Caki2 (cell line): ENCODE measurements at places on chromosomes 16 and 17. TPM values are rescaled to one million over a fixed set of nuclear protein-coding genes. Genes with fewer than 3 reads are reported as not detected.

TBC1D3K gene
- total RNA-seq: not detected in 2 replicates

GRCh38 chr17:71098071-71098470 lies 928.7 kb downstream of the KCNJ2 start:
- DNase-seq: no peak

DNA sequence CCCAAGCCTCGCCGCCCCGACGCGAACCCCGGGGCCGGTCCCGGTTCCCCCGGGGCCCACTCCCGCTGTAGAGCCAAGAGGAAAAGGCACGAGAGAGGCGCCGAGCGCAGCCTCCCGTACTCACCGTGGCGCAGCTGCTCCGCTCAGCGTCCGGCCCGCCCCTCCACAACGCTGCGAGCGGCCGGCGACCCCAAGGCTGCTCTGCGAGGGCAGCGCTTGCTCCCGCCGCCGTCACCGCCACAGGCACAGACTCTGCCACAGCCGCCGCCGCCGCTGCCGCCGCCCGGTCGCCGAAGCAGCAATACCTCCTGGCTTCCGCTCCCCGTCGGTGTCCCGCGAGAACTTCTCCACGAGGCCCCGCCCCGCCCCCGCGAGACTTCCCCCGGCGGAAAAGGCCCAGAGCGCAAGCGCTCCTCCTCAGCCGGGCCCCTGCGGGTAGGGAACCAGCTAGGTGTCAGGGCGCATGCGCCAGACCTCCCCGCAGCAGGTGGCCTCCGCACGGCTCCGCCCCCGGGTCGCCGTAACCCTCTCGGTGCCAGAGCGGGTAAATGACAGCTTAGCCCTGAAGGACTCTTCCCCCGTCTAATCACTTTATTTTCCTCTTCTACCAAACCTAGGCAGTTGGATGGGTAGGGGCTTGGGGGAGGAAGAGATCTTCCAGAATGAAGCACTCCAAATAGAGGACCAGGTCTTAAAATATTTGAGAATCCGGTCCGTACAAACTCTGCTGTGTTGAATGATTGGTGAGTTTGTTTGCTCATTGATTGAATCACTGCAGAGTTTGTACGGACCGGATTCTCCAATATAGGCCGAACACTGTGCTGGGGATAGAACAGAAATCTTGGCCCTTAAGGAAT lies at the start of gene GRB2:
GRB2 (minus strand) TSS at position 314 of the 857 bp plus-strand sequence. CDS start 12,050 bp downstream, outside the sequence.
- DNase-seq: peak; percentile 86

- DNase-seq: no peak
Measured at GRCh38 chr17:50426472-50426782, 409 bp downstream of the ACSF2 start.

TEX14 gene
- total RNA-seq: not detected in 2 replicates

RNF157 gene
- 12.9 and 18.2 TPM in 2 replicates for total RNA-seq

DNA sequence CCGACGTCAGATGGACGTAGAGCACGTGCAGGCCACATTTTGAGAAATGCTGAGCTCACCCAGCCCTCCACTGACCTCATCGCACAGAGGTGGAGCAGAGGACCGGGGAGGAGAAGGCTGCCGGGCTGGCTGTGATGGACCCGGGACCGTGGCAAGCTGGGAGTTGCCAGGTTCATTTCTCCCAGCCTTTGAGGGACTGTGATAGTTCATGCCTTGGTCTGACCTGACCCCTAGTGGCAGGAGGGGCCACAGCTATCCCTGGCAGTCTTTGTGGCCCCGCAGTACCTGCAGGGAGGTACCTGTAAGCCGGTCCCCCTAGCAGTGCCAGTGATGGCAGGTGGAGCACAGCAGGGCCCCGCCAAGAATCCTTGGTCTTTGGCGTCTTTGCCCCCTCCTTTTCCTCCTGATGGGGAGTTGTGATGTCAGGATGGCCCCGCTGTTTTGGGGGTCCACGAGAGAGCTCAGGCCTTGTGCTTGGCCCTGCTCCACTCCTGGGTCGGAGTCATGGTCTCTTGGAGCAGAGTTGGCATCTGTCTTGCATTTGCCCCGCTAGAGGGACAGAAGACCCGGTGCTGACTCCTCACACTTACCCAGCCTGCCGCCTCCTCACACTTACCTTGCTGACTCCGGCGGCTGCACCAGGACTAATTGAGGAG lies 50.4 kb downstream of the OR1D5 start:
- peak; percentile 39 for DNase-seq

DNA sequence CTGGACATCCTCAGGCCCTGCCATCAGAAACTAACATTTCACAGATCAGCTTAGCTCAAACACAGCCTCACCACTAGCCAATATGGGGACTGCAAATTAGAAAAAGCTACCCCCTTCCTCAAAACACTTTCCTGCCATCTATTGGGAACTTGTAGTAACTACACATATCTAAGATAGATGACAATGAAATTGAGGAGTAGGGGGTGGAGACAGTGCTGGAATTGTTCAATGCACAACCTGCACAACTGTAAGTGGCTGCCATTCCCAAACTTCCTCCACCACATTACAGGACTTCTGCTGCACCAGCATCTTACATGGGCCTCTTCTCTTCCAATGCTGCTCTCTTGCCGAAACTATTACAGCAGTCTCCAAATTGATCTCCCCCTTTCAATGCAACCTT lies 21.9 kb downstream of the AIPL1 start:
- peak; percentile 50 for DNase-seq

GP1BA gene
- total RNA-seq: not detected in 2 replicates

COPS3 gene
- 68.5 and 89.0 TPM in 2 replicates for total RNA-seq

NACA2 gene
- not detected in 2 replicates for total RNA-seq
